ENCODE measurements at places on chromosomes 13 and 19. TPM values are rescaled to one million over a fixed set of nuclear protein-coding genes. Genes with fewer than 3 reads are reported as not detected.
A peak's percentile ranks its signal among the peaks of the same experiment; 100 is the strongest.

ZNF66 gene
- 6.0 TPM for total RNA-seq

MARCHF2 gene
- 14.5 TPM for total RNA-seq

GJA3 gene
- 0.14 TPM for total RNA-seq

CCDC169 gene
- 0.69 TPM for total RNA-seq

SULT2A1 gene
- total RNA-seq, result not detected

- DNase-seq, result peak; percentile 44
These were observed 1.5 kb downstream of the C3 start for GRCh38 chr19:6718741-6719539.

DNA sequence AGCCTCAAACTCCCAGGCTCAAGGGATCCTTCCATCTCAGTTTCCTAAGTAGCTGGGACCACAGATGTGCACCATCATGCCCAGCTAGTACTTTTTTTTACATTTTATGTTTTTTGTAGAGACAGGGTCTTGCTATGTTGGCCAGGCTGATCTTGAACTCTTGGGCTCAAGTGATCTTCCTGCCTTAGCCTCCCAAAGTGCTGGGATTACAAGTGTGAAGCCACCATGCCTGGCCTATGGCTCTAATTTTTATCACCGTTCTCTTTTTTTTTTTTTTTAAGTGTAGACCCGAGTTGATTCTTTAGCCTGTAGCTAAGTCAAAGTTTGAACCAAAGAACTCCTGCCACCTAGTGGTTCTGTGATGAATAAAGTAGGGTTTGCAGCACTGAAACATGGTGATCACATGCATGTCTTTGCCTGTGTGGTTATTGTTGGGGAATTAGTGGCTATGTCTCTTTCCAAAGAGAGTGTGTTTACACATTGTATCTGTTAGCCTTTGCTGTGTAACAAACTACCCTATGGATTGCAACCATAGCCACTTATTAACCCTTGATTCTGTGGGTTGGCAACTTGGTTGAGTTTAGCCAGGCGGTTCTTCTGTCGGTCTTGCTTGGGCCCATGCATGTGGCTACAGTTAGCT, 11.6 kb downstream of the NFILZ start:
- no peak for DNase-seq

DNA sequence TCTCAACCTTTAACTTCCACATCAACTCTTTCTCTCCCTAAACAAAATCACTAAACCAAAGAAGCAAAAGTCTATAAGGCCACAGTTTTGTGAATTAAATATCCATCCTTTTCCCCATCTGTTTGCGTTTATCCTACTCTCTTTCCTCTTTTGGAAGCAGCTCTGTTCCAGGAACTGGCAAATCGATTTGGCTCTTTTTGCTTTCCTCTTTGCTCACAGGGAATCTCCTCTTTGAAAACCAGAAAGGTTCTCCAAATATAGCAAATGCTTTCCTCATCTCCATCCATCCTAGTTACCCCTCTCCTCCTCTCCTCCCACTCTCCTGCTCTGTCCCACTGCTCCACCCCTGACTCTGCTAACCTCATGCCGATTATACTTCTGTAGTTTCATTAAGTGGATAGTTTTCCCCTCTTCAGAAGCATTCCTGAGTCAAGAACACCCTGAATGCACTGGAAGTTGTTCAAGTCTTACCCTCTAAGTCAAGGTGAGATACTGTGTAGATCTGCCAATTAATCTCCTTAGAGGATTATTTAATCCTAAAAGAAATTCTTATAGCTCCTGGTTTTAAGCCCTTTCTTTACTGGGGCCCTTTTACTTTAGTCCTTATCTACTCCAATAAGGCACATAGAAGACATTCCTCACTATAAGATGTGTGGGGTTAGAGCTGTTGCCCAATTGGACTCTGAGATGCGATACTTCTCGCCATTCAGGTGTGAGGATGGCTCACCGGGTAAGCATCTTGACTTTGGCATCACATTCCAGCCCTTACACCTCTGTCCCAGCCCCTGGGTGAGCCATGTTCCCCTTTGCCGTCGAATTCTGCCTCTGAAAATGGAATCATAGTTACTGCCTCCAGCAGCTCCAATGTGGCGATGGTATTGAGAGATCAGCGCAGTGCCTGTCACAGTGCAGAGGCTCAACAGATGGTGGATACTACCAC, 67.6 kb downstream of the COL4A2 start:
- DNase-seq, result no peak

Measured in activated CD4-positive, alpha-beta memory T cell treated with anti-CD3 and anti-CD28 coated beads for 36 hours (primary cell).